ENCODE measurements at places on chromosomes 11 and 22. TPM values are rescaled to one million over a fixed set of nuclear protein-coding genes. Genes with fewer than 3 reads are reported as not detected.

GRCh38 chr11:115501893-115502589 is 2.2 kb downstream of the CADM1 start:
- peak; percentile 19 for DNase-seq

- DNase-seq, result peak; percentile 87
These were observed 10.7 kb downstream of the CRY2 start for GRCh38 chr11:45857961-45858474.

- DNase-seq, result peak; percentile 81
These were observed 118.8 kb downstream of the NXPE2 start for GRCh38 chr11:114796954-114797721.

The ZP1 gene
- not detected for total RNA-seq

All from Daoy (cell line).